ENCODE measurements at places on chromosomes 4 and X.

DNA sequence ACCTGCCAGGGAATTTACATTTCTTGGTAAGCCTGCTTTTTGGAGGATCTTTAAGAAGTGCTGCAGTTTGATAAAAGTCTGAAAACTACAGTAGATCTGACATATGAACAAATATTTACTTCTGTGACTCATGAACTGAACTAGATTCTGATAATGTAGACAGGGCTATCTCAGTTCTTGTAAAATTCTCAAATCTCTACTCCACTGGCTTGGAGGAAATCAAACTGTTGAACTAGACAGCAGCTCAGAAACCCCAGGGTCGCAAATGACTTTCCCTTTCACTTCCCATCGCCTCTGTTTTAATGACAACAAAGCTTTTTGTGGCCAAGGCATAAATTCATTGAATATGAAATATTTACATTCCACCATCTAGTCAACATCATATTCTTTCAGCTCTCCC lies 15.4 kb upstream of the OCIAD1 start:
- DNase-seq, result no peak

GRCh38 chr4:127967141-127967775 lies 2.1 kb downstream of the ABHD18 start:
- DNase-seq, result no peak

GRCh38 chr4:124833831-124834505 lies 121.4 kb upstream of the ANKRD50 start:
- DNase-seq, result no peak

- no peak for DNase-seq
These were observed 412.7 kb upstream of the TENM3 start for GRCh38 chr4:181830404-181831035.

GRCh38 chrX:18997916-18998315 lies 14.0 kb upstream of the PHKA2 start:
- no peak for DNase-seq

- DNase-seq, result no peak
These were observed 239.4 kb downstream of the LDB2 start for GRCh38 chr4:16659079-16659478.

GRCh38 chr4:11011249-11011648 lies 326.7 kb upstream of the CLNK start:
- DNase-seq, result peak; percentile 18

DNA sequence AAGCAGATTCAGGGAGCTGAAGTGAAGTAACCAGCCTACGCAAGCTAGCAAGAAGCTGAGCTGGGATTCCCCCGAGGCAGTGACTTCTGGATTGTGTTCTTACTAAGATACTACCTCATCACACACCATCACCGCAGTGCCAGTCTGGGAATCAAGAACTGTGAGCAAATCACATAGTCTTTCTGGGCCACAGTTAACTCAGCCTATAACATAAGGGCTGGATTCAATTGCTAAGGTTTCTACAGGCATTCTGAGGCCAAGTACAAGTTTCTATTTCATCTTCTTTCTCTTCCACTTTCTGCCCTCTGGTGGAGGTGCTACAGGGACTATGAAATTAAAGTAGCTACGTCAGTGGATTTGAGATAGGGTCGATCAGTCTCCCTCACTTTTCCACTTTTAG lies 1.4 kb upstream of the CORIN start:
- peak; percentile 3 for DNase-seq

- no peak for DNase-seq
These were observed 86.7 kb upstream of the NKX1-1 start for GRCh38 chr4:1492651-1493539.

GRCh38 chrX:151694661-151695582 lies at the start of gene PRRG3:
TSS of gene PRRG3 (plus strand) at chrX:151695458. CDS start at chrX:151698815, 3,357 bp downstream.
- DNase-seq, result no peak

DNA sequence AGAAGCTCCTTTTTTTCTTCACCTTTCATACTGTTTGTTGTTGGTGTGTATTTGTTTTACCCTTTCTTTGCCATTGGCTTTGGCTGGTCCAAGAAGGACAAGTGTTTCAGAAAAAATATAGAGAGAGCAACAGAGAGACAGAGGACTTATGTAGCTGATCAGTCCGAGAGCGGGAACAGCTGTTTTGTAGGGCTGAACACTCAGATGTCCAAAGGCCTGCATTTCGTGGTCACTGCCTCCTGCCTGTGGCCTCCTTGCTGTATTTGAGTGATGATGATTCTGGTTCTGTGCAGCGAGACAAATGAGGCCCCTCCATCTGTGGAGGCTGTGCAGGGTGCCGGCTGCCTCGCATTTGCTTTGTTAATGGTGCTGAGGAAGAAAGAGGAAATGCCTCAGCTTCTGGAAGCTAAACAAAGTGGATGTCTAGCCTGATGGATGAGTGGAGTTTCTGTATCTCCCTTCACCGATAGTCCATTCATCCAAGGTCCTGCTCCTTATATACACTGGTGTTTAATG lies 19.8 kb upstream of the STOX2 start:
- DNase-seq, result no peak

GRCh38 chr4:137735561-137736104 lies 203.3 kb upstream of the PCDH18 start:
- no peak for DNase-seq

DNA sequence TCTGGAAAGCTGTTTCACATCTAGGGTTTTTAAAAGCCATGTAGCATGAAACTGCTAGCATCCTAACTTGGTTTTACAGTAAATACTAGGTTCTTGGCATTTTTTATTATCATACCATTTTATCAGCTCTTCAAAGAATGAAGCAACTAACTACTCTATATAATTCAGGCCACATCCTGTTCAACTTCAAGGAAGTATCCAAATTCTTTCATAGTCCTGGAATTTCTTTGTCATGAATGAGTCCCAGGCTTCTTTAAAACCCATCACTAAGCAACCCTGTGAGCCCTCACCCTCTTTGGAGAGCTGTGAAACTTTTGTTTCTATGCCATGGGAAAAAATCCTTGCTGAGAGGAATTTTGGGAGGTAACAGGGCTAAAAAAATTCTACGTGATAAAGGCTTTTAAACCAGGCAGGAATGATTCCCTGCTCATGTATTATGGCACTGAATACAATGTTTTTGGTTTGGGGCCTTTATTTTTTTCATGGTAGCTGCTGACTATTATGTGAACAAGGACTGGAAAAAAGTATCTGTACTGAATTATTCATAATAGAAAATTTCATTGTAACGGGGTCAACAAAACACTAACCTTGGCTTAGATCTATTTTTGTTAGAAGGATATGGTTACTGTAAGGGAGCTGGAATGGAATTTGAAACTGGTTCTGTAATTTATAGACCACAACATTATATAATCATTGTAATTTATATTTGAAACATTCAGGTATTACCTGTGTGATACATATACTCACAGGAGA lies 164.9 kb downstream of the DCTD start:
- DNase-seq, result no peak

GRCh38 chrX:132483488-132483887 lies 5.3 kb downstream of the MBNL3 start:
- peak; percentile 59 for DNase-seq

DNA sequence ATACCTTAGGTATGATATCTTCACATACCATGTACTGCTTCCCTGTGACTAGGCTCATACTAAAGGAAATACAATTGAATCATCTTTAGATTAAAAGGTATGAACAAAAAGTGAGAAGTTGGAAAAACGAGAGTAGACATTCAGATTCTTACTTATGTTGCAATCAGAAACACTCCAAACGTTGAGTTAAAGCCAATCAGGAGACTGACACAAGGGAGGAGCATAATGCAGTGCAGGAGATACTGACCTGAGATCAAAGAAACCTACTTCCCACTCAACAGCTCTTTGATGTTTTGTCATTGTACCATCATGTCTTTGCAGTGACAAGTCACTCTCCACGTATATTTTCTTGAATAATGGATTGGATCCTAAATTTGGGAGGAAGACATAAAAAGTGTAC lies 8.9 kb upstream of the PCDH18 start:
- no peak for DNase-seq

GRCh38 chrX:123713434-123713833 lies 19.4 kb downstream of the THOC2 start:
- DNase-seq, result no peak

DNA sequence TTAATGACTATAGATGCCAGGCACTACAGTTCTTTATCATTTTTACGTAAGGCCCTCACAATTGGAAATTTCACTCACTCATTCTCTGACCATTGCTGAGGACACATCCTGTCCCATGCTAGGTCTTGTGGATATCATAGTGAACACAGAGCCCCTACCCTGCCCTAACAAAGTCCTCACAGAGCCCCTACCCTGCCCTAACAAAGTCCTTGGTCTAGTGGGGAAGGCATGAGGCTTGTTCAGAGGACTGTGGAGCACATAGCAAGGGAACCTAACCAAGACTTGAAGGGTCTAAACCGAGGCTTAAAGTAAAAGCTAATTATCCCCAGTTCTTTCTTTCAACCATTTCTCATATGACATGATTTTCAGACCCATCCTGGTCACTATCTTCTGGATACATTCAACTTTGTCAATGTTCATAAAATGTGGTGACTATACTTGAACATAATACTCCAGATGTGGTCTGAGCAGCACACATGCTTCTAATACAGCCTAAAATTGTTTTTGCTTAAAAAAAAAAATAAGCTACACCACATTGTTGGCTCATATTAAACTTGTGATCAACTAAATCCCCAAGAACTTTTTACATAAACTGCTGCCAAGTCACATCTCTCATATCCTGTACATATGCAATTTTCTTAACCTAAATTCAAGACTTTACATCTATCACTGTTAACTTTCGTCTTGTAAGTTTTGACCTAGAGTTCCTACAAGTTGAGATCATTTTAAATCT lies 77.0 kb downstream of the GPC3 start:
- DNase-seq, result no peak

DNA sequence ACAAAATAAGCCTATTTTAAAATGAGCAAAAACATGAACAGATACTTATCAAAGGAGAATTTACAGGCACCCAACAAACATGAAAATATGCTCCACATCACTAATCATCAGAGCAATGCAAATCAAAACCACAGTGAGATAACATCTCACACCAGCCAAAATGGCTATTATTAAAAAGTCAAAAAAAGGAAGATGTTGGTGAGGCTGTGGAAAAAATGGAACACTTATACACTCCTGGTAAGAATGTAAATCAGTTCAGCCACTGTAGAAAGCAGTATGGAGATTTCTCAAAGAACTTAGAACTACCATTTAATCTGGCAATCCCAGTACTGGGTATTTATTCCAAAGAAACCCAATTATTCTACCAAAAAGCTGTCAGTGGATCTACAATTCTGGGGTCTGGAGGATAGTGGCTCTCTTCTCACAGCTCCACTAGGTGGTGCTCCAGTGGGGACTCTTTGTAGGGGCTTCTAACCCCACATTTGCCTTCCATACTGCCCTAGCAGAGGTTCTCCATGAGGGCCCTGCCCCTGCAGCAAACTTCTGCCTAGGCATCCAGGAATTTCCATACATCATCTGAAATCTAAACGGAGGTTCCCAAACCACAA lies 9.1 kb upstream of the ZNF732 start:
- DNase-seq, result no peak

GRCh38 chr4:172819353-172819752 lies 349.3 kb upstream of the GALNT7 start:
- no peak for DNase-seq

GRCh38 chr4:10123227-10124101 lies 6.9 kb upstream of the WDR1 start:
- no peak for DNase-seq

- DNase-seq, result no peak
These were observed 171.4 kb downstream of the CRLF2 start for GRCh38 chrX:1041091-1041490.

DNA sequence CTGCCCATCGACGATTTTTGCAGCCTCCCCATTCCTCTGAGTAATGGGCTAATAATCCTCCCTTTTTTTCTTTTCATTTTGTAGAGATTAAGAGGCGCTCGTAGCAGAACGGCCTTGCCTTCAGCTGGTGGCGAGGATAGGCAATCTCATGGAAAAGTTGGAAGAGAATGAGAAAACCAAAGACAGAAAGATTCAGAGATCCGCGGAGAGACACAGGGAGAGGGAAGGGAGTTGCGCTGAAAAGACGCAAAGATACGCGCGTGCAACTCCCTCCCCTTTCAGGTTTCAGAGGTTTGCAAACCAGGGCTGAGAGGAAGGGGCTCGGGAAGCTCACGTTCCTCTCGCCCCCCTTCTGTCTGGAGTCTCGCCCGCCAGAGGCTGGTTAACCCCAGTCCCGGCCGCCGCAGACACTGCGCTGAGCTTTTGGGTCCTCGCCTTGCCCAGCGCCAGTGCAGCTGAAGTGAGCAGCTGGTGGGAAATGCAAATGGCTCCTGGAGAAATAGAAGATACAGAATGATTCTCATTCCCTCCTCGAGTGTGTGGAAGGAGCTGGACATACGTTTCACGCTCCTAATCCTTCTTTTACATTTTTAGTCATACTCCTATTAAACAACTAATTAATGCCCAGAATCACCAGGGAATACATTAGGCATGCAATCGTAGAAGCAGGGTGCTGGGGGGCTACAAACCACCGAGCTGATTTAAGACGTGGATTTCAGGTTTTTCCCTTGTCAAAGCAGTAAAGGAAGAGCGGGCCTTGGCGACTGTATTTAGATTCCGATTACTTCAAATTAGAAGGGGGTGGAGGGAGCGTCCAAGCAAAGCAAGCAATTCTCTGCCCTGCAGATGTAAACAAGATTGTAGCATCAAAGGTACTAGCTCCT lies 16.6 kb upstream of the PITX2 start:
- DNase-seq, result no peak

DNA sequence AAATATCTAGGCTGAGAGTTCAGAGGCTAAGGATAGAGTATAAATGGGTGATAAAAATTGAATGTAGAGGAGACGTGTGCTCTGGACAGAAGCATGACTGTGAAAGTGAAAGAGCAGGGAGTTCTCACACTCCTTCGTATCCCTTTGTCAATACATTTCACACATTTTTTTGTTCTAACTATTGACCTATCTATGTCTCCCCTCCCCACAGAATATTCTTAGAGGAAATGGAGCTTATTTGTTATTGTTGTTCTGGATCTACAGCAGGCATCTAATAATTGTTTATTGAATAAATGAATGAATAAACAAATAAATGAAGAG lies 57.6 kb downstream of the ENPEP start:
- DNase-seq, result no peak

- no peak for DNase-seq
These were observed 5.2 kb downstream of the KCNE5 start for GRCh38 chrX:109619771-109620170.

- DNase-seq, result no peak
These were observed 280.7 kb downstream of the ASMT start for GRCh38 chrX:1895583-1895982.

GRCh38 chrX:18617407-18617750 lies 54.5 kb downstream of the RS1 start:
- no peak for DNase-seq

GRCh38 chr4:183627979-183628588 lies 30.9 kb downstream of the RWDD4 start:
- DNase-seq, result no peak

GRCh38 chr4:140149846-140150635 lies 3.9 kb downstream of the MAML3 start:
- DNase-seq, result peak; percentile 75

- DNase-seq, result no peak
These were observed 194.3 kb downstream of the SOWAHB start for GRCh38 chr4:76703676-76704075.

- no peak for DNase-seq
These were observed 68.7 kb downstream of the NSD2 start for GRCh38 chr4:1939664-1940509.

- no peak for DNase-seq
These were observed 139.6 kb upstream of the PTCHD1 start for GRCh38 chrX:23194885-23195554.

All from NCI-H2081 (cell line).